ENCODE measurements at places on chromosomes 3 and 15. TPM values are rescaled to one million over a fixed set of nuclear protein-coding genes. Genes with fewer than 3 reads are reported as not detected.

GRCh38 chr15:58484791-58485600 lies 53.2 kb downstream of the LIPC start:
- H3K36me3 ChIP-seq: peaks cover 30% of the 10 kb centered on the region
- H3K4me3 ChIP-seq: peak overlapping the region; percentile 60
- peak overlapping the region; percentile 95 for H3K27ac ChIP-seq
- DNase-seq: peak; percentile 85
- no peaks in the 10 kb centered on the region for H3K27me3 ChIP-seq

Gene FBXO45
- 16.1 TPM for total RNA-seq

GRCh38 chr3:177141471-177141870 lies 55.8 kb downstream of the TBL1XR1 start:
- no peak overlapping the region for H3K4me3 ChIP-seq
- no peaks in the 10 kb centered on the region for H3K27me3 ChIP-seq
- H3K4me1 ChIP-seq: peaks cover 77% of the 10 kb centered on the region
- no peak overlapping the region for H3K27ac ChIP-seq

DNA sequence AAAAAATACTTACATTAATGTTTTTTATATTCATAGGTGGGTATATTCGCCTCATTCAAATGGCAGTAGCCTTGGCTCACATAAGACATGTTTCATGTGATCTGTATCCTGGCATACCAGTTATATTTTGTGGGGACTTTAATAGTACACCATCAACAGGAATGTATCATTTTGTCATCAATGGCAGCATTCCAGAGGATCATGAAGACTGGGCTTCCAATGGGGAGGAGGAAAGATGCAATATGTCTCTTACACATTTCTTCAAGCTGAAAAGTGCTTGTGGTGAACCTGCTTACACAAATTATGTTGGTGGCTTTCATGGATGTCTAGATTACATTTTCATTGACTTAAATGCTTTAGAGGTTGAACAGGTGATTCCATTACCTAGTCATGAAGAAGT lies 3.5 kb downstream of the PDE12 start:
- peak overlapping the region; percentile 56 for H3K4me3 ChIP-seq
- H3K4me1 ChIP-seq: peaks cover 39% of the 10 kb centered on the region
- no peaks in the 10 kb centered on the region for H3K27me3 ChIP-seq
- no peak for DNase-seq

Gene GABRA5
- not detected for total RNA-seq

DNA sequence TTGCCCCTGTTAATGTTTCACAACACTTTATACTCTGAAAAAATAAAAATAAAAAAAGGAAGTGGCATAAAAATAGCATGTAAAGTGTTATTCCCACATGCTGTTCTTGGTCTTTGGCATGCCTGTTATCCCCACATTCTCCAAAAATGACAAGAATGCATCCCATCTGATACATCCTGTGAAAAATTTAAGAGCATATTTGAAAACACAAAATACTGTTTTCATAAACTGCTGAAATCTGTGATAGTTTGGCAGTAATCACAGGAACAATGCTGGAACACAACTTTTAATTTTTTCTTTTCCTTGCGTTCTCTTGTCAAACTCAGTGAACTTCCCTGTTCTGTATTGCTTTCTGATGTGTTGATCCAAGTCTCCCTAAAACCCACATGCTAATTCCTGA lies 288.8 kb downstream of the ROBO2 start:
- no peak for DNase-seq
- no peak overlapping the region for H3K4me3 ChIP-seq
- no peaks in the 10 kb centered on the region for H3K36me3 ChIP-seq
- H3K4me1 ChIP-seq: no peaks in the 10 kb centered on the region
- H3K27ac ChIP-seq: no peak overlapping the region

Data from activated CD8-positive, alpha-beta T cell treated with anti-CD3 and anti-CD28 coated beads, Interleukin-2, amount 10 ng/mL, durations not matched to agents 7 days and 5 days (primary cell).